ENCODE measurements at places on chromosomes 7 and 10.

GRCh38 chr10:127973791-127974311, 66.9 kb downstream of the PTPRE start:
- no peak for DNase-seq

- no peak for DNase-seq
Measured at GRCh38 chr7:45347804-45348203, 190.2 kb downstream of the RAMP3 start.

- DNase-seq, result no peak
Measured at GRCh38 chr7:69193061-69193460, 405.2 kb upstream of the AUTS2 start.

DNA sequence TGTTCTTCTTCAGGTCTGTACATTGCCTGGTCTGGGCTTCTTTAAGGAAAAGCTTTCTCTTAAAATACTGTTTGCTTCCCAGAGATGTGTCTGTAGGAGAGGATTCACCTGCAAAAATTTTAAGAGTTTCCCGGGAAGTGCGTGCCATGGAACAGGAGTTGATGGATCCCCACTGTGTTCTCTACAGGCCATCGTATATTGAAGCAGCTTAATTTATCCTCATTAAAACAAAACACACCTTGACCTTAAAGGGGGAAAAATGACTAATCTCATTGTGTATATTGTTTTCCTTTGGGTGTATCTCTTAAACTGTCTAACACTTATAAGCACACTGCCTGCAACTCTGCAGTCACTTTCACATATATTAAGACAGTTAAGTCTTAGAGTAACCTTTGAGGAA, 111.4 kb downstream of the ST7 start:
- DNase-seq, result no peak

DNA sequence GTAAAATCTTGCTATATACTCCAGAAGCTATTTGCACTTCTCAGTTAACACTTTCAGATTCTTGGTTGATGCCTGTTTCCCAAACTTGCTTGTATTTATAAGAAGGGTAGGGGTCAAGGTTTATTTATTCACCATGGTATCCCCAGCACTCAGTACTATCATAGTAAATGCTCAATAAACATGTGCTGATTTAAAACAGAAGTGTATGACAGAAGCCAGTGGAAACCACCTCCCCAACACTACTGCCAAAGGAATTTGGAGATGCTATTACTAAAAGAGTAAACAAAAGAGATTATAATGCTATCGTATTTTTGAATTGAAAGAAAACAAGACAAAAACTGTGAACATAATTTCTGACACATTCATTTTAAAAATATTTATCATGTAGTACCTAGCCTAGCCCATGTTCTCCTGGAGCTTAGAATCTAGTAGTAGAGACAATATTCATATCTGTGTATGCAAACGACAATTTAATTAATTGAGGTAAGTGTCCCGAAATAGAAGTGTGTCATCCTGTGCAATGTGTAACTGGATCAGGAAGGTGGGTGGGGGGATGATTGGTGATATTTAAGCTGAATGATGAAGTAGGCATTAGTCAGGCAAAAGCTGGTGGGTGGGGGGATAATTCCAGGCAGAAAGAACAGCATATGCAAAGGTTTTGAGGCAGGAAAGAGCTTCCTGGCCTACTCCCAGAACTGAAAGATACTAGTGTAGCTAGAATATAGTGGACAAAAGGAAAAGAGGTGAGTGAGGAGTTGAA, 77.5 kb downstream of the HGF start:
- no peak for DNase-seq

DNA sequence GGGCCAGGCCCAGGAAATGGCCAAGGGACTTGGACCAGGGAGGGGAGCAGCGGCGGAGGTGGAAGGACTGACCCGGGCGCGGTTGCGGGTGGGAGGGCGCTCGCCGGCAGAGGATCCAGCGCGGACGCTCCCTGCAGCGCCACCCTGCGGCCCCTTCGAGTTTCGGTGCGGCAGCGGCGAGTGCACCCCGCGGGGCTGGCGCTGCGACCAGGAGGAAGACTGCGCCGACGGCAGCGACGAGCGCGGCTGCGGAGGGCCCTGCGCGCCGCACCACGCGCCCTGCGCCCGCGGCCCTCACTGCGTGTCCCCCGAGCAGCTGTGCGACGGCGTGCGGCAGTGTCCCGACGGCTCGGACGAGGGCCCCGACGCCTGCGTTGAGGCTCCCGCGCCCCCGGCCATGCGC, 16.8 kb upstream of the ZNF467 start:
- DNase-seq, result no peak

DNA sequence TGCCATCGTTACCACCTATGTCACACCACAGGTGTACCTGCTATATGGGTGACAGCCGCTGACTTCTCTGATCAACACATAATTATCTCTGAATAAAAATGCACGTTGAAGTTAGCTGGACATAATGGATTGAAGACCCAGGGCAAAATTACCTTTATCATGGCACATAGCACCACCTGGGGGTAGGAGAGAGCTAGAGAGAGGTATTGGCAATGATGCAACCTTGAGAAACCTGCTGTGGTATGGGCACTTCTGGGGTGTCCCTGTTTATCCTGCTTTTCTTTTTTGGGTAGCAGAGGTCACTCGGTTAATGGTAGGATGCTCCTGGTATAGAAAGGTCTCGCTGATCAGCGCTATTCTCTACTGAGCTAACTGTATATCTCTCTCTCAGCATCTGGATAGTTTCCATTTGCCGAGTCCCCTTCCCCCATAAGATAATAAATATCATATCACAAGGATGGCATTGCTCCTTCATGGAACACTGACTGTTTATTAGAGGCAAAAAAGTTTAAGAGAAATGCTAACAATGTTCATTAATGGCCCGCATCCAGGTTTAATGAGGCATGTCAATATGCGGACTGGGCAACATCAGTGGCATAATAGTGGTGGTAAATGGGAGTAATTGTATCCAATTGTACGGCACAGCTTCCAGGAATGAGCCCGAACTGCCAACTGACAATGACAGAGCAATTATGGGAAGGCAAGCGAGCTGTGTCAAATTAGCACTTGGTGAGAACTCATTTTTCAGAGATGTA, 323.1 kb downstream of the TFEC start:
- DNase-seq, result no peak

All from DMS 273 treated with DMSO at 0.1 percent for 48 hours (cell line).